Chondrocyte (in vitro differentiated cells): ENCODE measurements at places on chromosomes 2 and 18. TPM values are rescaled to one million over a fixed set of nuclear protein-coding genes. Genes with fewer than 3 reads are reported as not detected.

DNA sequence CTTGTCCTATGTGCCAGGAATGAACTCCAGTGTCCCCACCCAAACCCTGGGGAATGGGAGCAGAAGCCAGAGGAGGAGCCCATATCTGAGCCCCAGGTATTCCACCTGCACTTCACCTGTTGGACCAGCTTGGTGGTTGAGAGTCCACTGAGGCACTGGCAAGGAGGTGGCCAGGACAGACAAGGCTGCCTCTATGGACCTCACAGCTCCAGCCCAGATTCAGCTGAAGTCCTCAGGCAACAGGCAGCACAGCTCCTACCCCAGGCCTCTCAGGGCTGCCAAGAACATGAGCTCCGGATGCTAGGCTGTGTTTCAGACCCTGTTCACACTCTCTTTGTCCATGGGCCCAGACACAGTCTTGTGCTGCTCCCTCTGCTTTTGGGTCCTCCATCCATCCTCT, 2.9 kb upstream of the IL1F10 start:
- no peak for DNase-seq

DNA sequence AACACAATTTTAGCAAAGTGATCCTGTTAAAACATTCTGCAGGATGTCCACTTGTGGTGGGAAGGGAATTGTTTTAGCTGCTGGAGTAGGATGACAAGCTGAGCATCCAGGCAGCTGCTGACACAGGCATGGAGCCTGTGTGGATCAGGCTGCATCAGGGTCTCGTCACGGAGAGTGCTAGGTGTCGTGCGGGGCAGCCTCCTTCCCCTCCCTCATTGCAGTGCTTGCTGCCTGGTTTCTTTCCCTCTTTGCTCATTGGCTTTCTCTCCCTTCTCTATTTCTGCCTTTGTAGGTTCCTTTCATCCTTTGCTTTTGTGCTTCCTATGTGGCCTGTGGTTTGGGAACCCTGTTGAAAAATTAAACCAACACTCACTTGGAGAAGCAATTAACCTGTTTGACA, 172.9 kb downstream of the TPGS2 start:
- no peak for DNase-seq

GRCh38 chr2:196952936-196953335, 26.4 kb upstream of the PGAP1 start:
- DNase-seq: no peak

Gene ZC3H15
- 43.0 to 48.7 TPM (median 46.4 TPM) in 3 replicates for total RNA-seq

Gene CRYBA2
- total RNA-seq: not detected in 3 replicates

GRCh38 chr2:85907671-85908157, 18.9 kb upstream of the ST3GAL5 start:
- no peak for DNase-seq

DNA sequence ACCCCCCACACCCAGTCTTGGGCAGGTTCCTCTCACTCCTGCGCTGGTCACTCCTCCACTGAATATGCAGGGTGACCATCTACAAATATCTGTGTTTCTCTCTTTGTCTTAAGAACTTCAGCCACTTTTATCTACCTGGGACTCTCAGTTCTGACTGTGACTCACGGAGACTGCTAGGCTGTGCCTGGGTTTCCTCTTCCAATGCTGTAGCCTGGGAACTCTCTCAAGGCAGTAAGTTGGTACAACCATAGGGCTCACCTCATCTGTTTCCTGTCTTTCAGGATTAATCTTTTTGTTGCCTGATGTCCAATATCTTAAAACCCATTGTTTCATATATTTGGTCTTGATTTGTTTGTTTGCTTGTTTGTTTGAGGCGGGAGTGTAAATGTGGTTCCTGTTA, 47.2 kb upstream of the ZNF396 start:
- DNase-seq: no peak
